ENCODE measurements at places on chromosomes 11 and 22.

DNA sequence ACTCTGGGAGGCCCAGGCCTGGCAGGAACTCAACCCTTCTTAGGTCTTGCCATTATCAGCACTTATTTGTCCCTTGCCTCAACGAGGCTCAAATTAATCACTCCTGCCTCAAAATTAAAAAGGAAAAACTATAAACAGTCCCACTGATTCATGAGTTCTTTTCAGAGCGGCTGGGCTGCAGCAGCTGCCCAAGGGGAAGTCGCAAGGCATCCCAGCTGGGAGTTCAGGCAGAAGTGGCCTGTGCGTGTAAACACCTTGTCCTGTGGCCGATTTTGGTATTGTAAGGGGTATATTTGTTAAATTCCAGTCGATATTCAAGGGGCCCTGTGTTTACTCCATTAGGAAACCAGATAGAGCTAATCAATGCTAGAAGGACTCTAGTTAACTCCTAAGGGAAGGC lies 213.9 kb upstream of the CADM1 start:
- DNase-seq: no peak

- DNase-seq: no peak
Measured at GRCh38 chr11:64305691-64306562, 603 bp downstream of the ESRRA start.

DNA sequence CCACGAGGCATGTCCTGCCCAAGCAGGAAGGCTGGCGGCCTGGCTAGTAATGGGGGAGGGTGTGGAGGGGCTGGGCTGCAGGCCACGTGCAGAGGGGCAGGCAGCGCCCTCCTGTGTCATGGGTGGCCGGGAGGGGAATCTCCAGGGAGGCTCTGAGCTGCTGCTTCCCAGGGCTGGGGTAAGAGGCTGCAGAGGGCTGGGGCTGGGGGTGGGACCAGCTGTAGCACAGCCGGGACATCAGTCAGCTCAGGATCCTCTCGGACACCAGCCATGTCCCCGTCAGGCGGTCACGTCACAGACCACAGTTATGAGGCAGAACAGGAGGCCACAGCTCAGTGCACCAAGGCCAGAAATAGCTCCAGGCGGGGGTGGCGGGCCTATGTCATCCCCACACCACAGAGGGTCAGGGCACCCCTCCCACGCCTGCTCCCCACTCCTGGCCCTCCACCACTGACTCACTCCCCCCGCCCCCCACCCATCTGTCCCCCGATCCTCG lies 21.1 kb downstream of the RTN4R start:
- no peak for DNase-seq

DNA sequence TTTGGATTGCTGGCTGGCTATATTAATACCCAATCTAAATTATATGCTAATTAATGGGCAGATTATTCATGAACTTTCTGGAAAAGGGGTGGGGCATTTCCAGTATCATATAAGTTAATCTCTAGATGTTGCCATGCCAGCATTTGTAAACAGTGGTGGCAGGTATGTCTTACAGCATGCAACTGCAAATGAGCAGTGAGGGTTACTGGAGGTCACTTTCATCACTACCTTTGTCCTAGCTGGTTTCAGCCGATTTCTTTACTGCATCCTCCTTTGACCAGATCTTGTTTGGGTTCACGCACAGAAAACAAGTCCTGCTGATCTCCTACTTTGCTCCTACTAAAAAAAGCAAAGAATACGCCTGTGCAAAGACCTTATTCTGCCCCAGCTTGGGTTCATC lies 89.1 kb upstream of the USP47 start:
- DNase-seq: no peak

Data from omental fat pad (tissue), 4 donors.